ENCODE measurements at places on chromosomes 4 and X.

- no peak for DNase-seq
Measured at GRCh38 chrX:55007656-55008055, 7.5 kb downstream of the APEX2 start.

- DNase-seq = no peak
Measured at GRCh38 chr4:154160519-154161301, 330.9 kb downstream of the DCHS2 start.

GRCh38 chr4:176906709-176907108 is 114.0 kb upstream of the VEGFC start:
- DNase-seq = no peak

DNA sequence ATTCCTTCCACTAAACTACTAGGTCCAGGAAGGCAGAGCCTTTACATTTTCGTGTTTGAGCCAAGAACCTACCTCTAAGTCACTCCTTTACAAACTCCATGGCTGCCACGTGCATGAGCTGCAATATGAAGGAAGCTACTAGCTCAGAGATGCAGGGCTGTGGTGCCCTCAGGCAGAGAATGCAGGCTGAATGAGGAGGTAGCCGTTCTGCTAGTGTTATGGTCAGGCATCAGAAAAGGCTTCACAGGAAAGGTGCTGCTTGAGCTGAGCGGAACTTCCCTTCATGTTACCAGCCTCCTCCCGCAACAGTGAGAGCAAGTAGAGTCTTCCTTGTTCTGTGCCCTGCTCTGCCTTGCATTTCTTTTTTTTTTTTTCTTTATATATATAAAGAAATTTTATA is 148.3 kb upstream of the PACRGL start:
- no peak for DNase-seq

- DNase-seq = no peak
Measured at GRCh38 chr4:56698329-56698728, 17.2 kb upstream of the HOPX start.
